ENCODE measurements at places on chromosomes 3 and 15. TPM values are rescaled to one million over a fixed set of nuclear protein-coding genes. Genes with fewer than 3 reads are reported as not detected.

PLD1 gene
- 4.1 TPM for total RNA-seq

MED12L gene
- total RNA-seq: 4.4 TPM

SNURF gene
- total RNA-seq: 21.0 TPM

CD96 gene
- 99.6 TPM for total RNA-seq

PARP9 gene
- total RNA-seq: 28.8 TPM

FRMD4B gene
- total RNA-seq: 77.7 TPM

TGM5 gene
- total RNA-seq: not detected

SLC38A3 gene
- not detected for total RNA-seq

Data from activated T-cell treated with anti-CD3 and anti-CD28 coated beads, Interleukin-2, amount 50 U/mL, for 72 hours (primary cell).